ENCODE measurements at places on chromosomes 5 and 9. TPM values are rescaled to one million over a fixed set of nuclear protein-coding genes. Genes with fewer than 3 reads are reported as not detected.
A peak's percentile ranks its signal among the peaks of the same experiment; 100 is the strongest.

IL5 gene
- not detected for total RNA-seq

SMIM33 gene
- 2.8 TPM for total RNA-seq

TTC16 gene
- total RNA-seq, result 0.31 TPM

SLIT3 gene
- total RNA-seq, result 4.2 TPM

DNA sequence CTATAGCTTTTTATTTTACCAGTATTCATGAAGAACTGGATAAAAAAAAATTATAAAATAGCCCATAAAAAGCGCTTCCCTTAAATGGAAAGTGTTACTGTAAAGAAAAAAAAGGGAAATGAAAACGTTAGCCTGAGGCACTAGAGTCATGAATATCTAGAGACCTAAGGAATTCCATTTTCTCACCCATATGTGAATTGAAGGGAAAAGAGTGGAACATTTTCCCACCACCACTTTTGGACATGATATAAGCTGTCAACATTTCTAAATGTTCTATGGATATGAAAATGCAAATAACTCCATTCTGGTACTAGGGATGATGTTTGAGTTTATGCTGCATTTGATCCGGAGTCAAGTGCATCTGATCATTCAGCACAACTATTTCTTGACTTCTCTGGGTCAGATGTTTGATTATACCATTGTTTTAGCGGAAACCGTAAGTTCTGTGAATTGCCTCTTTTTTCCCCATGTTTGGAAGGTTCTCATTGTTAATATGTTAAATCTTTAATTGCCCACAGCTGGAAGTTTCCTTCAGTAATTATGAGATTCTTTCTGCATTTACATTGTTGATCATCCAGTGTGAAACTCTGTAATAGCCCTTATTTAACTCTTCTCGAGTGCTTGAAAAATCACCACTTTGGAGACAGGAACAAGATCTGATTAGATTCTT is 467.4 kb upstream of the SEMA6A start:
- DNase-seq, result no peak

- no peak for DNase-seq
Observed at GRCh38 chr5:154365823-154366222, 80.0 kb upstream of the SAP30L start.

DNA sequence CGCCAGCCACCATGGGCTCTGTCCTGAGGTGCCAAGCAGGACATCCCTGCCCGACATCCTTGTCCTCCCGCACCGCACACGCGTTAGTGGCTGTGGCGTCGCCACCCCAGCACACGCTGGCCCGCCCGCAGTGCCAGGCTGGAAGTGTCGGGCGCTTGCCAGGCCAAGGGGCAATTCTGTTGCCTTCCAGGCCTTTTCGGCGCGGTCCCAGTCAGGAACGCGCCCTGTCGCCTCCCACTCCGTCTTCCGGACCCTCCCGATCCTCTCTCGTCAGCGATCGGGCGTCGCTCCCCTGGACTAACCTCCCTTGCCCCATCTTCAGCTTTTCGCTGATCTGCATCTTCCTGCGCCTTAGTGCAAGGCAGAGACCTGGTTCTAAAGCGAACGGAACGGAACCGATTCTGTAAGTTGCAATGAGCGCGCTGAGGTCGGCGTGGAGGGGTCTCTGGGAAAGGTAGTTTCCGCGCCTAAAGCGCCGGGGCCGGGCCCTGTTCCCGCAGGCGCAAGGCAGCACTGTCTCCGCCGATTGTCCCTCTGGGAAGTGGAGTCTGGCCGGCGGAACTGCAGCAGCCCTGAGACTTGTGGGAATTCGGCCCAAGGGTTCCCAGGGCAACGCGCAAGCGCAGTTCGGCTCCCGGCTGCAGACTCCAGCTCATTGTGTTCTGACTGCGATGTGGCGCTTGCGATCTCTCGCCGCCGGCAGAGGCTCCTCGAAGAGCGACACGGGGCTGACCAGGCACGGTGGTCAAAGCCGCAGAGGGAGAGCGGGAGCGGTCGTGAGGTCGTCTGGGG is at the start of gene ZNF454:
ZNF454 (plus strand) TSS at position 630 of the 792 bp plus-strand sequence. CDS start 1,594 bp downstream, outside the sequence.
- peak; percentile 82 for DNase-seq

- peak; percentile 41 for DNase-seq
Observed at GRCh38 chr9:69546265-69546664, 125.9 kb downstream of the APBA1 start.

DNA sequence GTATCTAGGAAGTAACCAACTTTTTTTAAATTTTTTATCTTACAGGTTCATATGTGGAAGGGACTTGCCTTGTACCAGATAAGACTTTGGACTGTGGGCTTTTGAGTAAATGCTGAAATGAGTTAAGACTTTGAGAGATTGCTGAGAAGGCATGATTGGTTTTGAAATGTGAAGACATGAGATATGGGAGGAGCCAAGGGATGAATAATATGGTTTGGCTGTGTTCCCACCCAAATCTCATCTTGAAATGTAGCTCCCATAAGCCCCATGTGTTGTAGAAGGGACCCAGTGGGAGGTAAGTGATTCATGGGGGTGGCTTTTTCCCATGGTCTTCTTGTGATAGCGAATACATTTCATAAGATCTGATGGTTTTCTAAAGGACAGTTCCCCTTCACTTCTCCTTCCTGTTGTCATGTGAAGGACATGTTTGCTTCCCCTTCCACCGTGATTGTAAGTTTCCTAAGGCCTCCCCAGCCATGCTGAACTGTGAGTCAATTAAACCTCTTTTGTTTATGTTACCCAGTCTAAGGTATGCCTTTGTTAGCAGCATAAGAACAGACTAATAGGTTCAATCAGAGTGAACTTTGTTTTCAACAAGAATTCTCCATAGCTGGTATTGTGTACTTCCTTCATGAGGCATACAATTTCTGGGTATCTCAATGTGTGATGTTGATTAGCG is 535.6 kb upstream of the MEF2C start:
- no peak for DNase-seq

GRCh38 chr9:121557581-121558447 is 58.2 kb upstream of the GGTA1 start:
- peak; percentile 40 for DNase-seq

Data from mucosa of descending colon (tissue), 3 donors.